Inflammatory macrophage (primary cell): ENCODE measurements at places on chromosomes 1 and 21.

- peak; percentile 91 for DNase-seq
Measured at GRCh38 chr1:226632922-226633351, 84.4 kb downstream of the STUM start.

DNA sequence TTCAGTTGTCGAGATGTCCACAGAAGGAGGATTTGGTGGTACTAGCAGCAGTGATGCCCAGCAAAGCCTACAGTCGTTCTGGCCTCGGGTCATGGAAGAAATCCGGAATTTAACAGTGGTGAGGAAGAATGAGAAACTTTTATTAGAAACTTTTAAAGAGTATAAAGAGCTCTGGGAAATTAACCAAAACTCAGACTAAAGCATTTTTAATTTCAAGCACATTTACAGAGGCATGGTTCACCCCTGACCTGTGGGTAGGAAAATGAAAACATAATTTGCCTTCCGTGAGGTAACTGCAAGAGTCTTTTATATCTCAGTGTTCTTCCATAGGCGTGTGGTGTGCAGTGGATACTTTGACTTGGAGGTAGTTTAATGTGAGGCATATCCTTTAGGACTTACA is 44.8 kb upstream of the KCNQ4 start:
- DNase-seq: no peak

DNA sequence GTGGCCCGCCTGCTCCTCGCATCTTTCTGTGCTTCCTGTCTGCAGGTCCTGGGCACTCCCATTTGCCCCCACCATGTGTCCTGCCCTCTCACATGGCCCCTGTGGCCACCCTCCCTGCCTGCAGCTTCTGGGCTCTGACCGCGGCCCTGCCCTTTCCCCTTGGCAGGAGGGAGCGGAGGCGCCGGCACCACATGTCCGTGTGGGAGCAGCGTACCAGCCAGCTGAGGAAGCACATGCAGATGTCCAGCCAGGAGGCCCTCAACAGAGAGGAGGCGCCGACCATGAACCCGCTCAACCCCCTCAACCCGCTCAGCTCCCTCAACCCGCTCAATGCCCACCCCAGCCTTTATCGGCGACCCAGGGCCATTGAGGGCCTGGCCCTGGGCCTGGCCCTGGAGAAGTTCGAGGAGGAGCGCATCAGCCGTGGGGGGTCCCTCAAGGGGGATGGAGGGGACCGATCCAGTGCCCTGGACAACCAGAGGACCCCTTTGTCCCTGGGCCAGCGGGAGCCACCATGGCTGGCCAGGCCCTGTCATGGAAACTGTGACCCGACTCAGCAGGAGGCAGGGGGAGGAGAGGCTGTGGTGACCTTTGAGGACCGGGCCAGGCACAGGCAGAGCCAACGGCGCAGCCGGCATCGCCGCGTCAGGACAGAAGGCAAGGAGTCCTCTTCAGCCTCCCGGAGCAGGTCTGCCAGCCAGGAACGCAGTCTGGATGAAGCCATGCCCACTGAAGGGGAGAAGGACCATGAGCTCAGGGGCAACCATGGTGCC is 249.1 kb downstream of the CACNA1E start:
- DNase-seq: no peak

DNA sequence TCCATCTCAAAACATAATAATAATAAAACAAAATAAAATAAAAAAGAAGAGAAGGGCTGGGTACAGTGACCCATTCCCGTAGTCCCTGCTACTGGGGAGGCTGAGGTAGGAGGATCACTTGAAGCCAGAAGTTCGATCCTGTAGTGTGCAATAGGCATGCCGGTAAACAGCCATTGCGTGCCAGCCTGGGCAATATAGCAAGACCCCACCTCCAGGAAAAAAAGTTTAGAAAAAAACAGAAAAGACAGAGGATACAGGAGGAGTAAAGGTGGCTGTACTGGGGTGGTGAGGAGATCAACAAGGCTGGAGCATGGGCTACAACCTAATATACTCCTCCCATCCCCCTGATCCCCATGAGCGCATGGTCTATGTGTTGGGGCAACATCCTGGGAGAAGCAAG is 30.8 kb downstream of the PTAFR start:
- DNase-seq: no peak

GRCh38 chr1:220943319-220943996 is 64.2 kb downstream of the HLX start:
- DNase-seq: no peak

DNA sequence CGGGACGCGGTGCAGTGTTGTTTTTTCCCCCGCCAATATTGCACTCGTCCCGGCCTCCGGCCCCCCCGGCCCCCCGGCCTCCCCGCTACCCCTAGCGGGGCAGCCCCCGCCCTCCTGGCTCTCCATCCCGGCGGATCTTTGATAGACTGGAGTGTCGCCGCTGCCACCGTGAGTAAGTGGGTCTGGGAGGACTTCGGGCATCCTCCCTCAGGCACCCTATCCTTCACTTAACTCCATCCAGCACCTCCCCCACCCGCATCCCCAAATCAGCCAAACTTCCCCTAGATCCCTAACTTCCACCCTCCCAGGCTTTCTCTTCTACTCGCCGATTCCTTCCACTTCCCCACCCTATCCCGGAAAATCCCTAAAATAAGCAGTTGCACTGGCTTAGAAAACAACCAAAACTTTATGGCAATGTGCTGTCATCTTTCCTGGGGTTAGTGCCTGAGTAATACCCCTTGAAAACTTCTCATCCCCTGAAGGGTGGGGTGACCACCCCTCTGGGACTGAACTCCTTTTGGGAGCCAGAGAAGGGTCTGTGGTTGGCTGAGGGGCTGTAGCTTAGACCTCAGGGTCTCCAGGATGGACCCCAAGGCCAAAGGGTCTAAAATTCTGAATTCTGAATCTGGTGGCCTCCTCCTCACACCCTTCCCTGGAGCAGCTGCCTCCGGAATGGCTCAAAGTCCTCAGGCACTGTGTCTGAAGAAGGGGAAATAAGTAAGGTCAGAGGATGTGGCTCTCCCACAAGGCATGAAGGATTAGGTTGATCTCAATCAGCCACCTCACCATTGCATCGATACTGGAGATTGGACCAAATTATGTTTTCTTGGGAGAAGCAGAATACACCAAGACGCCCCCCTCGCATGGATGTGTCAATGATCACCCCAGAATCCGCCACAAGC is 12.2 kb downstream of the THBS3 start:
- no peak for DNase-seq

DNA sequence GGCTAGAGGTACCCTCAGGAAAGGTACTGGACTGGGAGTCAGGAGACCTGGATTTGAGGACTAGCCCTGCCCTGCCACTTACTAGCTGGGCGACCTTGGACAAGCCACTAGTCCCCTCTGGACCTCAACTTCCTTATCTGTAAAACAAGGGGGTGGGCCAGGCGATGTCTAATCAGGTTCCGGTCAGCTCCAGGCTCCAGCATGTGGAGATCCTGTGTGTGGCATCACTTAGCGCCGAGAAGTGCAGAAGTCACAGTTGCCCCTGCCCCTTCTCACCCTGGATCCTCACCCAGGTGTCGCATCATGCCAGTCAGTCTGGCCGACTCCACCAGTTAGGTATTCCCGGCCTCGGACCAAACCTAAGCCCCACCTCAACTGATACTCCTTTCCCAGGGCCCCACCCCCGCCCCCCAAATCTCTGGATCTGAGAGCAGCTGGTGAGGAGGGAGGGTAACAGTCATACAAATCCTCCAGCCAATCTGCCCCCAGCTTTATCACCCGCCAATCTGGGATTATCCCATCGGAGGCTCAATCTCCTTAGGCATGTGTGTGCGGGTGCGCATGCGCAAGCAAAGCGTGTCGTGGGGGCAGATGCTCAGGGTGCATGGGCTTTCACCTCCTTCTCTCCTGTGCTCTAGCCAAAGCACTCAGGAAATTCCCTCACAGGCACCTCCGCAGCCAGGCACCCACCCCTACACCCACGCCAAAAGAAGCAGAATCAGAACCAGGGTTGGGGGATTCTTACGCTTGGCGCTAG is 5.4 kb downstream of the CELF3 start:
- DNase-seq: no peak

DNA sequence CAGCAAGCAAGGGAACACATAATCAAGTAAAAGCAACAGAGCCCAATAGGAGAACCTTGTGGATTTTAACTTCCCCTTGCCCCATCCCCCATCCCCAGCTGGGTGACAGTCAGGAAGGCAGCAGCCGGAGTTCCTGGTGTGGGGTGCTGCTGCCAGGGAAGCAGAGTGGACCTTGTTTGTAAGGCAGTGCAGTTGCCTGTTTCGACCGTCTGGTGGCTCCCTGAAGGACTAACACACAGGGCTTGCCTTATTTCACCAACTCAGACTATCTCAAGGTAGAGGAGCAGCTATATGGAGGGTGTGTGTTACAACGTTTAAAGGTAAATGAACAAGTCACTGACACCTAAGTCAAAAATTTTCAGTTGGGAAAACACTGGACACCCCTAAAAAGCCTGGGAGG is 6.6 kb downstream of the KRTAP10-8 start:
- DNase-seq: peak; percentile 43

GRCh38 chr1:71649608-71650007 is 568.8 kb upstream of the ZRANB2 start:
- no peak for DNase-seq

DNA sequence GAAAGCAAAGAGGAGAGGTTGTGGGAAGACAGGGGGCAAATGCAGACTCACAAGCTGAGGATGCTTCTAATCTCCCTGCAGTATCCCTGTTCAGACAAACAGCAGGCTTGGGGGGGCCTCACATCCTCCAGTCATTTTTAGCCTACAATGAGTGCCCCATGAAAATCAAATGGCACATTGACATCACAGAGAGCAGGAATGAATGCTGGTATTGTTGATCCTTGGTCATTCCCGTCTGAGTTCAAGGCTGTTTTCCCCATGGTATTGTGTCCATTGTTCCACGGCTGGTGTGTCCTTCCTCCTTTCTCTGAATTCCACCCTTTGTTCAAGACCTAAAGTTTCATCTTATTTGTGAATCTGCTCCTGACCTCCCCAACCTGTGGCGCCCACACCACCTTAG is 545.6 kb downstream of the AJAP1 start:
- no peak for DNase-seq

DNA sequence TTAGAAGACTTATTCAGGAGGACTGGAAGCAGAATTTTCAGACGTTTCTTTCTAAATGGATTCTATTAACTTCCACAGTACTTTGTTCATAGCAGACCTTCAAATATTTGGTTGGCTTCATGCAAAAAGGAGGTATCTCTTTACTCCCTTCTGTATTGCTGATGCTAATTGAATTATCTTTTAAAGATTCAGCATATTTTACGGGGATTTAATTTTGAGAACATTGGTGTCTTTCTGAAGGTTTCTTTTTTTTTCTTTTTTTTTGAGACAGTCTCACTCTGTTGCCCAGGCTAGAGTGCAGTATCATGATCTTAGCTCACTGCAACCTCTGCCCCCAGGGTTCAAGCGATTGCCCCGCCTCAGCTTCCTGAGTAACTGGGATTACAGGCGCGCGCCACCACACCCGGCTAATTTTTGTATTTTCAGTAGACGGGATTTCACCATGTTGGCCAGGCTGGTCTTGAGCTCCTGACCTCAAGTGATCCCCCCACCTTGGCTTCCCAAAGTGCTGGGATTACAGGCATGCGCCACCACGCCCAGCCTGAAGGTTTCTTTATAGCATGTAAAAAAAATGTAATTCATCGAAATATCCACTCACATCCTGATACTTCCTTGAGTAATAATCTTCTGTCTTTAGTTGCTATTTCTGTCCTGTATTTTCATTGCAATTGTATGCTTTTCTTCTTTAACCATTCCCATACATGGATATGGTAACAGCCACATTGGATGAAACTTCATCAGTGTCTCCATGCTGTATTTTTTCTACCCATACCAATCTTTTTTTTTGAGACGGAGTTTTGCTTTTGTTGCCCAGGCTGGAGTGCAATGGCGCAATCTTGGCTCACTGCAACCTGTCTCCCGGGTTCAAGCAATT is 14.5 kb downstream of the CNST start:
- DNase-seq: no peak

DNA sequence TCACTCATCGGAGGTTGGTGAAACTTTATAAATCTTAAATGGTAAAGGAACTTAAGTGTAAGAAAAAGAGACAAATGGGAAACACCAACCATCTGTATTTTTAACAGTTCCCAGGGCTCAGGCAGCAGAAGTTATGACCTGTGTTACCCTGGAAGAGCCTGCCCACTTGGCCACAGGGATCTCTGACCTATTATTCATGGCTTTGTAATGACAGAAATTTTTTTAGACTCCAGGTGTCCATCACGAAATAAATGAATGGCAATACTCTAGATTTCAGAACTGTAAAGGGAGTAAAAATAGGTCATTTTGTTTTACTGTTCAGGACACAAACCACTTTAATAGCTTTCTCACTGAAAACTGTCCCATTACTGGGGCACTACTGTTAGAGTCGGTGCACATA is 389.8 kb downstream of the VAV3 start:
- DNase-seq: no peak

DNA sequence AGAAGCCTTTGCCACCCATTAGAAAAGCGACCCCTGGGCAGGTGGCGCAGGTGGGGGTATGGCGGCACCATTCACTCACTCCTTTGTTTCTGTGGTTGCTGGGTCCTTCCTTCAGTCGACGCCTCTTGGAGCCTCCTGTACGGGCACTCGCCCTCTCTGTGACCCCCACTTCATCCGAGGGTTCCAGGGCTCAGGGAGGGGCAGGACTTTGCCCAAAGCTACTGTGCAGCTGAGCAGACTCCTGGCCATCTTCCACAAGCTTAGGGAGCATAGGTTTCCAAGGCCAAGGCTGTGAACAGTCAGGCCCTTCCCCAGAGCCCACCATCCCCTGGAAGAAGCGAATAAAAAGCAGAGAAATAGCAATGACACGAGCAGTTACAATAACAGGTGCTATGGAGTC is 190.7 kb upstream of the ARHGEF16 start:
- DNase-seq: no peak

DNA sequence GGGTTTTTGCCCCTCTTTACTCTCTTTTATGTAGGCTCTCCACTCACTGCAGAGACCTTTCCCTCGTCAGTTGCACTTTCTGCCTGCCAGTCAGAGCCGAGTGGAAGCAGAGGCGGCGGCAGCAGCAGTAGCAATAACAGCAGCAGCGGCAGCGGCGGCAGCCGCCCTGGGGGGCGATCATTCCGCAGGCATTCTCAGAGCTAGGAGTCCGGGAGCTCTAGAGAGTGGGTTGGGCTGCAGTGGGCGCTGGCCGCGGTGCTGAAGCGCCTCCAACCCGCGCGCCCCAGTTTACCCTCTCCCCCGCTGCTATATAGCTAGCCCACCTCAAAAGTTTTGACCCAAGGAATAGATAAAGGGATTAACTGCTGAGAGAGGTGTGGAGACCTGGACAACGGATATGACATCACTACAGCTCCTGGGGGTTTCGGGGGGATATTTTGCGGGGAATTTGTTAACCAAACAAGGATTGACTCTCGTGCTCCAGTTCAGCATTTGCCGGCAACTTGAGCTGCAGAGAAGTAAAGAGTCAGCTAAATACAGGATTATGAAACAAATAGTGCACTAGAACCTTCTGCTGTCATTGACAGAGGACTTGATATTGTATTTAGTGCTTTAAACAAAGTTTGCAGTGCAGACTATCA is at the start of gene OLFM3:
OLFM3 (minus strand) TSS at position 102 of the 641 bp plus-strand sequence.
- no peak for DNase-seq

DNA sequence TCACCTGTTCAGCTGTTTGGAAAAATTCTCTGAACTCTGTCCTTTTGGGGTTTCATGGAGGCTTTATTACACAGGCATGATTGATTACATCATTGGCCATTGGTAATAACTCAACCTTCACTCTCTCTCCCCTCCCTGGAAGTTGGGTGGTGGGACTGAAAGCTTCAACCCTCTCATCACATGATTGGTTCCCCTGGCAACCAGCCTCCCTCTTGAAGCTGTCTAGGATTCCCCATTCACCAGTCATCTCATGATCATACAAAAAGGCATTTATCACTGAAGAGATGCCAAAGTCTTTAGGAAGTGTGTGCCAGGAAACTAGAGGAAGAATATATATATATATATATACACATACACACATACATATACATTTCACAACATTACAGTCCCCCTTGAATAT is 228.5 kb downstream of the ZNF326 start:
- DNase-seq: no peak
